Ascending aorta (tissue), 2 donors: ENCODE measurements at places on chromosomes 6 and 20.

DNA sequence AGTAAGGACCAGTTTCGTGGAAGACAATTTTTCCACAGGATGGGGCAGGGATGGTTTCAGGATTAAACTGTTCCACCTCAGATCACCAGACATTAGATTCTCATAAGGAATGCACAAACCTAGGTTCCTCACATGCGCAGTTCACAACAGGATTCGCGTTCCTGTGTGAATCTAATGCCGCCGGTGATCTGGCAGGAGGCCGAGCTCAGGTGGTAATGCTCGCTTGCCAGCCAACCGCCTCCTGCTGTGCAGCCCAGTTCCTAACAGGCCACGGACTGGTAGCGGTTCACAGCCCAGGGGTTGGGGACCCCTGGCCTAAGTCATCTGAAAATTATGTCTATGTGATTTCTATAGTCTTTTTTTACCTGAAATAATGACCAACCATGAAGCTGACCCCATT is 217.5 kb downstream of the TMEM200A start:
- no peak for DNase-seq
- H3K4me1 ChIP-seq, result no peaks in the 10 kb centered on the region
- no peaks in the 10 kb centered on the region for H3K27me3 ChIP-seq
- no peak overlapping the region for H3K4me3 ChIP-seq

DNA sequence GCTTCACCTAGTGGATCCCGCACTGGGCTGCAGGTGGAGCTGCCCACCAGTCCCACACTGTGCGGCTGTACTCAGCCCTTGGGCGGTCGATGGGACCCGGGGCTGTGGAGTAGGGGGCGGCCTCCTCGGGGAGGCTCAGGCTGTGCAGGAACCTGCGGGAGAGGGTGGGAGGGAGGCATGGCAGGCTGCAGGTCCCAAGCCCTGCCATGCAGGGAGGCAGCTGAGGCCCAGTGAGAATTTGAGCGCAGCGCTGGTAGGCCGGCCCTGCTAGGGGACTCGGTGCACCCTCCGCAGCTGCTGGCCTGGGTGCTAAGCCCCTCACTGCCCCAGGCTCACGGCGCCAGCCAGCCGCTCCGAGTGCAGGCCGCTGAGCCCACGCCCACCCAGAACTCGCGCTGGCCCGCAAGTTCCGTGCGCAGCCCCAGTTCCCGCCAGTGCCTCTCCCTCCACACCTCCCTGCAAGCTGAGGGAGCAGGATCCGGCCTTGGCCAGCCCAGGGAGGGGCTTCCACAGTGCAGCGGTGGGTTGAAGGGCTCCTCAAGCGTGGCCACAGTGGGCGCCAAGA is 1407.6 kb downstream of the EPHA7 start:
- no peak overlapping the region for H3K27ac ChIP-seq
- H3K36me3 ChIP-seq, result no peaks in the 10 kb centered on the region
- no peaks in the 10 kb centered on the region for H3K4me1 ChIP-seq
- H3K4me3 ChIP-seq, result no peak overlapping the region
- no peaks in the 10 kb centered on the region for H3K27me3 ChIP-seq

DNA sequence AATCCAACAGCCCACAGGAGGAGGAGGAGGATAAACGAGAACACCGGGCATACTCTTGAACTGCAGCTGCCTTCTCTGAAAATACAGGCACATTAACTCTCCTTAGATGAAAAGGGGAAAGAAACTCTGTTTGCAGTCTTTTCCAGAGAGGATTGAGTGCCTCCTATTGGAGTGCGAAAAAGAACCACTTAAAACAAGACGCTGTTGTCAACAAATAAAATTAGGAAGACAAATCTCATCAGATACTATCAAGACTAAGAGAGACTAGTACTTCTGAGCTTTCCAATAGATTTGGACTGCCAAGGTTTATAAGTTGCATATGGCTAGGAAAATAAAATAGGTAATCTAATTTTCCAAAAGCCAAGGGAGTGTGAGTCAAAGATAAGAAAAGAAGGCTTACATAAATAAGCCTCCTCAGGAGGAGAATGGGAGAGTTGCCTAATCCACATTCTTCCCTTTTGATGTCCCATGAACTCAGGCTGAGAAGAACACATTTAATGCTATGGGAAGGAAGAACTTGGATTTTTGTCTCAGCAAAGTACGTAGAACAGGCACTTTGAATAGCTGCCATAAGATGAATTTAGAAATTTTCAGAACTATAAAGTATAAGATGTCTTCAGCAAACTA is 154.7 kb downstream of the ARHGAP18 start:
- H3K4me3 ChIP-seq, result no peak overlapping the region
- H3K4me1 ChIP-seq, result no peaks in the 10 kb centered on the region
- H3K36me3 ChIP-seq, result no peaks in the 10 kb centered on the region
- no peak for DNase-seq

- no peak overlapping the region for H3K27ac ChIP-seq
- DNase-seq, result no peak
- peaks cover 10% of the 10 kb centered on the region for H3K36me3 ChIP-seq
Observed at GRCh38 chr6:149026530-149026942, 279.7 kb downstream of the UST start.
